ENCODE measurements at places on chromosomes 12 and 14.

DNA sequence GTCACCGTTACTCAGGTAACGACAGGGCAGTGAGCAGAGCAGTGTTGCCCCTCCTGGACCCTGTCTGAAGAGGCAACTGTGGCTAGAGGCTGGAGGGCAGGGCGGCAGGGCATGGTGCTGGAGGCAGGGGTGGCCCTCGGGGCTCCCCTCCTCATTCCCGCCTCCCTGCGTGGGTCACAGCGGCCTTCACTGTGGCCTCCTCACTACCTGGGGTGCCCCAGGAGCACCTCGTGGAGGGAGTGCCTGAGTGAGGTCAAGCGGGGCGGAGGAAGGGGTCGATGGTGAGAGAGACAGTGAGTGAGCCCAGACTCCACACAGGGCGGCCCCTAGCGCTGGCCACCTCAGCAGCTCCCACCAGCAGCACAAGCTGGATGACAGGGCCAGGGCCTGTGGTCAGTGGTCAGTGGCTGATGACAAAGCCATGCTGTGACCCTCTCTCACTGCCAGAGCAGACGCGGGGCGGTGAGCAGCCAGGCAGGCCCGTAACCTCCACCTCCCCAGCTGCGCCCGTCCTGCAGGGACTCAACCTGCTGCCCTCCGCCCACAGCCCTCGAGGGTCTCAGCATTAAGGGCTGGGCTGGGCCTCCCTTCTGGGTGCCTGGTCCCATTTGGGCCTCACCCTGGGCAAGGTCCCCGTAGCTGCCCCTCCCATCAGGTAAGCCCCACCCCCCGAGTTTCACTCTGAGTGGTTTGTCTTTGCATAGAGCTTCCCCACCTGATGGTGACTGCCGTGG, 17.8 kb downstream of the GPR132 start:
- DNase-seq: no peak

GRCh38 chr12:110453569-110454296, 3.6 kb upstream of the ARPC3 start:
- DNase-seq: no peak

GRCh38 chr12:8501720-8502119, 11.6 kb upstream of the CLEC4D start:
- no peak for DNase-seq

- DNase-seq: no peak
These were observed 366.2 kb upstream of the KITLG start for GRCh38 chr12:88946372-88946997.

DNA sequence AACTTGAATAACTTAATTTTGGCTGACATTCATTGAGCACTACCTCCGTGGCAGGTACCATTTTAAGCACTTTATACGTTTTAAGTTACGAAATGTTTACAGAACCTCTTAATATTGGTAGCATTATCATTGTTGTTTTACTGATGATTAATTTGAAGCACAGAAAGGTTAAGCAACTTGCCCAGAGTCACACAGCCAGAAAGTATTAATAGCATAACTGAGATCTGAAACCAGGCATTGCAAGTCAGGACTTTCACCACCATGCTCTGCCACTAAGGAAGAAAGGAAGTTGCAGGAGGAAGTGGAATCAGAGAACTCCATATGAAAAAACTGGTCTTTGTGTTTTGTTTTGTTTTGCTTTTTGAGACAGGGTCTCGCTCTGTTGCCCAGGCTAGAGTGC, 28.2 kb upstream of the BCAT1 start:
- no peak for DNase-seq

DNA sequence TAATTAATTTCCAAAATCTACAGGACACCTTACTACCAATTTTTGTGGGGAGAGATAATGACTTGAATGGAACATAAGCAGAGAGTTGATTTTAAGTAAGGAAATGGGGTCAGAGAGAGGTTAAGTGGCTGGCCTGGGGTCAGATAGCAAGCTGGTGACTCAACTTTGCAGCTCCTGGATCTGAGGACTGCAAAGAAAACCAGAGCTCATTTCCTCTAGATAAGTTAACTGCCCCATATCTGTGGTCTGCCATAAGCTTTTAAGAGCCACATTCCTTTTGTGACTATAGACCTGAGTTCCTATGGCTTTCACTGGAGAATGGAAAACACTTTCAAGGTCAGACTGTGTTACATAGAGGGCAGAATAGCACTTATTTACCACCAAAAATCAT, 201.2 kb upstream of the PRICKLE1 start:
- DNase-seq: no peak

- no peak for DNase-seq
These were observed 23.8 kb downstream of the OAS2 start for GRCh38 chr12:113002155-113002554.

- no peak for DNase-seq
These were observed 13.3 kb downstream of the INF2 start for GRCh38 chr14:104702673-104703072.

DNA sequence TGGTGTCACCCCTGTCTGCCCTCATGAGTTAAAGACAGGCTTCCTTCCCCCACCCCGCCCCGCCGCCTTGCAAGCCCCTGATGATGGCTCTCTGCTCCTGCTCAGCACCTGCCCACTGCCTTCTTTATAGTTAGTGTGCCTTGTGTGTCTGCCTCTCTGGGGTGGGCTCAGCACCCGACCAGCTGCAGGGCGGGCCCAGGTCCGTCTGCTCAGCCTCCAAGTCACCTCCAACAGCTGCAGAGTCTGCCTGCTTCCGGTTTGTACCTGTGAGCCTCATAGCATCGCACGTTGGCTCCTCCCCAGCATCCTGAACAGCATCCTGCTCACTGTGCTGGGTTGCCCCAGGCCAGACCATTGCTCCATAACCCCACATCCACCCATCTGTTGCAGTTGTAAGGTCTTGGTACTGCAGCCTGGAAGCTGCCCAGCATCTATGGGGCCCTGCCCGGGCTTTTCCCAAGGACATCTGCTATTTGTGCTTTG, 3.5 kb downstream of the TGFB3 start:
- DNase-seq: no peak

DNA sequence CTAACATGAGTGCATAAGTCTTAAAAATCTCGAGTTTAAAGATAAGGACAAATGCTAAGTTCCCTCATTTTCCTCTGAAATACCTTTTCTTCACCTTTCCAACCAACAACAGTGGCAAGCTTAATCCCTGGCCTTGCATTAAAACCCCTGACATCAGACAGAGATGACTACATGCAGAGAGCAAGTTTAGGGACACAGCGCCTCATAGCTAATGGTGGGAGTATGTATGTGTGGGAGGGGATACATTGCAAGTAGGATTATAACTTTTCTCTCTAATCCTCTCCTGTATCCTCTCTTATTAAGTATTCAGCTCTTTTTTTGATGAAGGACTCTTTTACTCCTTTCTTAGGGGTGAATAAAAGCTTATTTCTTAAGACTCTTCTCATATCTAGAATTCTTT, 547.1 kb downstream of the CCER1 start:
- DNase-seq: peak; percentile 61

DNA sequence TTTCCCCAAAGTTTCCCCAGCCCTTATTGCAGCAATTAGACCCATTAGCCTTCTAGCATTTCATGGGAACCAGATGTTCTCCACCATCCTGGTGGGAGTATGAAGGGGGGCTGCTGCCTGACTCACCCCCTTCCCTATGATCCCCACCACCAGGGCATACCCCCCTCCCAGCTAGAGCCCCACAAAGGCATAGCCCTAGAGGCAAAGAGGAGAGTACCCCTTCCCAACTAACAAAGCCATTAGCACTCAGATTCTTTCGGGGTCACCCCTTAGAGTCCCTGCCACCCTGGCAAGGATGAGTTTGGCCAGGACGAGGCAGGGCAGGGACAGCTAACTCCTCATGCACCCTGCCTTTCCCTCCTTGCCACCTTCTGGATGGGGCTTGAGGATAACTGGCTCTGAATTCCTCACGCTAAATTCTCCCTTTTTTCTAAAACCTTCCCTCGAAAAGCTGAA, 9.2 kb downstream of the RARG start:
- DNase-seq: no peak

GRCh38 chr14:79134361-79134760, 964.2 kb downstream of the NRXN3 start:
- DNase-seq: no peak

DNA sequence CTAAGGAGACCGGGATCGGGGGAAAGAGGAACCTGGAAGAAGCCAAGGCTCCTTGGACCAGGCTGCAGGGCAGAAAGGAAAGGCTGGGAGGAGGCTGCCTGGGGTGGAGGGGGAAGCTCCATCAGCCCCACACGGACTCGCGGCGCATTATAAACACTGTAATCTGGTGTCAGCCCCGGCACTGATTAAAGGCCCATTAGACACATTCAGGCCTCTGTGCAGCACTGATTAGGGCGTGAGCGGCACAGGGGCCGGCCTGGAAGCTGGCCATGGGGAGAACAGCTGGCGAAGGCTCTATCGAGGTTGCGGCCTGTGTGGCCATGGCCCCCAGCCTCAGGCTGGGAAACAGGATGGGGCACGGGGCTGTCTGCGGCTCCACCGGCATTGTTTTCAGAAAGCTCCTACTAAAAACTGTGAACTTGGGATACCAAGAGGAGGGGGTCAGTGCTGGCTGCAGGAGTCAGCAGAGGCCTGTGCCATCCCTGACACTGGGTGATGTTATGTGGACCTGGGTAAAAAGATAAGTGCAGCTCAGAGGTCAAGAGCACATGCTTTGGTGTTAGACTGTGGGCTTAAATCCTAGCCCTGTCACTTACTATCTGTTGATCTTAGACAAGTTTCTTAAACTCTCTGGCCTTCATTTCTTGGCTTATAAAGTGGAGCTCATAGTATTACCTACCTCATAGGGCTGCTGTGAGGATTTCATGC, 10.6 kb downstream of the ACVRL1 start:
- DNase-seq: peak; percentile 72

DNA sequence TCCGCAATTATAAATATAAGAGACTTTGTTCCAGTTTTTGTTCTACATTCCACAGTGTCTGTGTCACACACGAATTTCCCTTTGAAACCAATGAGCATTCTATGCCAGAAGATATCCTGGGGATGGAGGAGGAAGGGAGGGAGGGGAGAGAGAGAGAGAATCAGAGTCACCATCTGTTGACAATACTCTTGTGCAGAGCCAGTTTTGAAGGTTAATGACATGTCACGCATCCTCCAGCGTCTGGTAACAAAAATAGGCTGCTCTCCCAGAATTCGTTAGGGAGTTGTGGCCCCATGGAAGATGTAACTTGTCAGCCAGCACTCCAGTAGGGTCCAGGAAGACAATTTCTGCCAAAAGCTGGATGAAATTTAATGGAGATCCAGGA, 213.5 kb upstream of the KRR1 start:
- peak; percentile 35 for DNase-seq

DNA sequence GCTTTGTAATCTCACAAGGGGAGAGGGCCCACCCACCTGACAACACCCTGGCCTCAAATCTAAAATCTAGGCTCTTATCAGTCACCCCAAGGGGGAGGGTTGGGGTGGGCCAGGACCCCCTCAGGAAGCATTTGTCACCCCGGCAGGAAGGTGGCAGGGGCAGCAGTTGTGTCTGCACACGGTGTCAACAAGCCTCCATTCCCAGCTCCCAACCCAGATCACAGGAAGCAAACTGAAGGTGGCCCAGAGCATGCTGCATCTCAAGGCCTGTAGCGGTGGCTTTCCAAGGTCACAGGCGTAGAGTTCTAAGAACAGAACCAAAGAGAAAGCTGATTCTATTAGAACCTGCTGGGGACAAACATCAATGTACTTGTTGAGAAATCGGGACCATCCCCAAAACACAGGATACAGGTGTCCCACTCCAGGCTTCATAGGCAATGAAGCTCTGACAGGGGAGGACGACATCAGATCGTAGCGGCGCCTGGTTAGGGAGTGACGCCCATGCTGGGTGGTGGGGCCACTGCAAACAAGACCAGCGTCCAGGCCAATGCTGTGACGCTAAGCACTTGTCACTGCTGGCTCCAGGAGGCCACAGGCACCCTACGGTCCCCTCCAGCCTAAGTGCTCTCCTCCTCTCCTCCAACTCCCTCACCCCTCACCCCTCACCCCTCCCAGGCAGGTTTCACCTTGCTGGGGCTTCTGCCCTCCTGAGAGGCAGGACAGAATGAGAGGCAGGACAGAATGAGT, 52.9 kb downstream of the CCDC88C start:
- DNase-seq: no peak

DNA sequence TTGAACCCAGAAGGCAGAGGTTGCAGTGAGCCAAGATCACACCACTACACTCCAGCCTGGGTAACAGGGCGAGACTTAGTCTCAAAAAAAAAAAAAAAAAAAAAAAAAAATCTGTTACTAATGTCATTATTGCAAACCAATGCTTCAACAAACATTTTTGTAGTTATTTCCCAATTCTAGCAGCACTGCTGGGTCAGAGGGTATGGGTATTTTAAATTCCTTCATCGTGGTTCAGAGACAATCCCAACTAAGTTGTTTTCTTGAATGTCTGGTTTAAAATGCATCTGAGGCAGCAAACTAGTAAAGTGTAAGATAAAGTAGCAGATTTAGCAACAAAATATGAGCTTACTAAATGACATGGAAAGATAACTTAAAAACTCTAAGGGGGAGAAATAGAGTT, 65.6 kb downstream of the FERMT2 start:
- no peak for DNase-seq

DNA sequence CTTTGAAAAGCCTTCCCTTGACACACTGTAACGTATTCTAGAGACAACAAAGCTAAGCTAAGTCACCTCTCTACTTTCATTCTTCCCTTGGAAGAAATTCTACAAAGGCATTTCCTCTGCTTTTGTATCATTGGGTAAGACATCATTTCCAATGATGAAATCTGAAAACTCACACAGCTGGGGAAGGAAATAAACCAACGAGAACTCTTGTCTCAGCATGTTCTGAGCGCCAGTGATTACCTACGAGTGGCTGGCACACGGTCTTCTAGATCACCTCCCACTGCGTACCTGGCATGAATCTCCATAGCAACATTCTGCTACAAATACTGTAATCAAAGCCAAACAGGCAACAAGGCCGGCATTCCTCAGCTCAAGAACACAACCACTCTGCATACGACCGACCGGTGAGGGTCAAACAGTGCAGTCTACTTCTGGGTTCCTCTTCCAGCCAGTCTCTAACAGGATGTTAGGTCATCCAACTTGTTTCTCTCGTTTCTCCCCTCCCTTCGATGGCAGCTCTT, 7.6 kb downstream of the VPS37B start:
- no peak for DNase-seq

GRCh38 chr14:100103250-100104005, 38.2 kb downstream of the EVL start:
- no peak for DNase-seq

DNA sequence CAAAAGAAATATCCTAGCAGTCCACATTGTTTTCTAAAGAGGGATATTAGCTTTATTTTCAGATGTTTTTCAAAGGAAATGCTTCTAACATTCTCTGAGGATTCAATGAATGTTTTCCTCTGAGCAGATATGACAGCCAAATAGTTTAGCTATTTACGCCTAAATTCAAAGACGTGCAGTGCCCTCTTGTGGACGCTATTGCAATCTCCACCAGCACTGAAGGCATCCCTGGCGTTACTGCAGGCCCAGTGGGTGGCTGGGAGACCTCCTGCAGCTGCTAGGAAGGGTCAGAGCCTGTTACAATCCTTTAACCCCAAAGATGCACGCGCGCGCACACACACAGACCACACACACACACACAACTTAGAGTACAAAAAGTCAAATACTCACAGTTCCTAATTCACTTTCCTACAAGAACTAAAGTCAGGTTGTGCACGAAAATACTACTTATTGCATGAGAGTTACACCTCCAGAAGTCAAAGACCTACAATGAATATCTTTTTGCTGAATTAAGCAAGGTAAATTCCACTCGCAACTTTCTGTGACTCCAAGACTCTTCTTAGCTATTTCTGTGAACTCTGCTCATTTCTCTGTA, 589.3 kb upstream of the TMEM132C start:
- DNase-seq: peak; percentile 75

GRCh38 chr14:28307506-28307905, 459.1 kb upstream of the FOXG1 start:
- DNase-seq: no peak

GRCh38 chr12:99392091-99392850, 255.3 kb upstream of the GARIN6 start:
- no peak for DNase-seq

All from WERI-Rb-1 (cell line).